ENCODE measurements at places on chromosomes 1 and 21.

DNA sequence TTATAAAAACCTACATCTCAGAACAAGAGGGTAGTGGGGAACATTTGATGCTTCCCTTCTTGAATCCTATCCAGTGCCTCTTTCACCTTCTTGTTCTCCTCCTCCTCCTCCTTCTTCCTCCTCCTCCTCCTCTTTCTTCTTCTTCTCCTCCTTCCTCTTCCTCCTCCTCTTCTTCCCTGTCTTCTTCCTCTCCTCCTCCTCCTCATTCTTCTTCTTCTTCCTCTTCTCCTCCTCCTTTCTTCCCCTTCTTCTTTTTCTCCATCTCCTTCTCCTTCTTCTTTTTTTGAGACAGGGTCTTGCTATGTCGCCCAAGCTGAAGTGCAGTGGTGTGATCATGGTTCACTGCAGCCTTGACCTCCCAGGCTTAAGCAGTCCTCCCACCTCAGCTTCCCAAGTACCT, 31.9 kb downstream of the SLC35F3 start:
- no peak for DNase-seq

DNA sequence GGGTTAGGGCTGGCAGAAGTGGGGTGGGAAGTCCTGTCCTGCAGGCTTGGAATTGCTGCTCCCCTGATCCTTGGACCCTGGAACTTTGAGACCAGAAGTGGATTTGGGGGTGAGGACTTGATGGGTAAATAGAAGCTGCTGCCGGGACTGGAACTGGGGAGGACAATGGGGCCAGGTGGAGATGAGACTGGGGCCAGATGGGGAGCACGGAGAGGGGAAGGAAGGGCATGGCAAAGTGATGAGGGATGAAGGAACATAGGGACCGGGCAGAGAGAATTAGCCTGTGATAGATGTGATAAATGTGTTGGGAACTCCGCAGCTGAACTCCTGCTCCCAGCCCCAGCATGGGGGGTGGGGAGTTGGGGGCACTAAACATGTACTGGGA, 637 bp downstream of the NHLH1 start:
- DNase-seq = no peak

DNA sequence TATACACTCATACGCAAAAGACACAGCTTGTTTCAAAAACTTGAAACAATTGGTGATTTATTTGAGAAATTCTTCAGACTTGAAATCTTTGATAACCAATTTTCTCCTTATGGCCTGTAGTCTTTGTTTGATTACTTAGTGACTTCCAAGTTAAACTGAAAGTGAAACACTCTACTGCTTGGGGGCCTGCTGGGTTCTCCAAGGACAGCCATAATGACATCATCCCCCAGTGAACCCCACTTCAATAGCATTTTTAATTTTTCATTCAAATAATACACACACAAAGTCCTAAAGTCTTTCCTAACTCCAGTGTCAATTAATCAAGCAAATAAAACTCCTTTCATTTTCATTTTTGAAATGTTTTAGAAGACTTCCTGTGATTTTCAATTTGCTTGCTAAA, 59.2 kb downstream of the KRTAP19-8 start:
- peak; percentile 10 for DNase-seq

GRCh38 chr1:55141295-55141893, 73.8 kb downstream of the USP24 start:
- DNase-seq = no peak

- no peak for DNase-seq
These were observed 7.2 kb upstream of the EPS15 start for GRCh38 chr1:51526248-51526647.

DNA sequence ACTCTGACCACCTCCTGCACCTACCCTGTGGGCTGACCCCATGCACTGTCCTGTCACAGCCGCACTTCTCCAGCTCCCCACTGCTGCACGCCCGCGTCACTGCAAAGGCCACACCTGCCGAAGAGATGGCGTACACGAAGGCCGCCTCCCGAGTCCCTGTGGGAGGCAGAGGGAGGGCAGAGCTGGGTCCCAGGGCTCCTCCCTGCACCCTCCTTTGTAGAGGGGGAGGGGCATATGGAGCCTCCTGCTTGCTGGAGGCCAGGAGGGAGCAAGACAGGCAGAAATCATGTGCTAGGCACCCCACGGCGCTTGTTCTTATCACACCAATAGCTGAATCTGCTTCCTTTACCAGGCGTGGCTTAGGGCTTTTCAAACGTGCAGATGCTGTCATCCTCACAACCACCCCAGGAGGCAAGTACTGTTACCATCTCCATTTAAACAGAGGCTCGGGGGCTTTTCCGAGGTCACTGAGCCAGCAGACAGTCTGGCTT, 21.4 kb downstream of the WNT4 start:
- DNase-seq = no peak

- DNase-seq = no peak
These were observed 475.3 kb upstream of the ADGRL2 start for GRCh38 chr1:81325397-81325796.

DNA sequence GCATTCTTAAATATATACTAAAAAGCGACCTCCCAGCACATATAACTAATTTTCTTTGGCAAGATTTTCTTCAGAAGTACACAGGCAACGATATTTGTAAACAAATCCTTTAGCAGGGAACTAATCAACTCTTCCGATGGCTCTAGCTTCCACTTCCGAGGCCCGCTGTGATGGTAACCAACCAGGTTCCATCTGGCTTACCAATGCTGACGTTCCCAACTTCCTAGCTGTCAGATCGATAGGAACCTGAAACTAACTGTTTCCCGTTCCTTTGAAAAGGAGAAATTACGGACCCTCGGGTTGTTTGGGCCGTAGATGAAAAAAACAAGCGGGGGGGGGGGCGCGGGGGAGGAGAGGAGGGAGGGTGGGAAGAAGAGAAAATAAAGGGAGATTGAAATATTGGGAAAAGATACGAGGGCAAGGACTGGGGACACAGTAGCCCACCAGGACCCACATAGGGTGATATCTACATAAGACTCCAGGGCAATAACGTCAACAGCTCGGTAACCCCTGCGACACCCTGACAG, 513 bp downstream of the GTF2B start:
- DNase-seq = peak; percentile 27

DNA sequence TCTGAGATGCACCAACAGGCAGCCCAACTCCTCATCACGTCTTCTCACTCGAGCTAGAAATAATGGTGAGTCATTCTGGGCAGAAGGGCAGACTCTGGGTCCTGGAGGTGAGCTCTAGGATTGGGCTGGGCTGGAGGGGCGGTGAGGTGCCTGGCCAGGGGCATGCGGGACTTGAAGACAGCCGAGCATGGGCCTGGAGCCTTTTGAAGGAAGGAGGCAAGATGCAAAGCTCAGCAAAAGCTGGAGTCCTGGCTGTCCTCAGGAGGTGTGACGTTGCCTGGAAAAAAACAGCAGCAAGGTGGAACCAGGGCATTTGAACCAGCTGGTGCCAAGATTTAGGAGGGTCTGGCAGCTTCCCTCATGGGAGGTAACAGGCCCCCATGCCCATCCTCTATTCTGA, 712 bp downstream of the KCNA2 start:
- DNase-seq = no peak

GRCh38 chr1:65083263-65083896, 64.6 kb upstream of the AK4 start:
- DNase-seq = no peak

DNA sequence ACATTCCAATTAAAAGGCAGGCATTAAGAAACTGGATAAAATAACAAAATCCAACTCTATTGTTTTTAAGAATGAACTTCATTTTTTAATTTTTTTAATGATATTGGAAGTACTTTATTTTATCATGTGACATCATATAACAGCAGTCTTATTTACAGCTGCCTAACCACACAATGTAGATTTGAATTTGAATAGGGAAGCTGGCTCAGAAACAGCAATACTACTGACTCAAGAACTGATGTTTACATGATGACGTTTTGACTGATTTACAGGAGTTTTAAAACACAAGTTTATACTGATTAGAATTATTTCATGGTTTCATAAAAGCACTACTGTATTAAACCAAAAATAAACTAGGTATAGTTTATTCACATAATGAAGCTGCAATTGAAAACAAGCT, 348.7 kb upstream of the NR5A2 start:
- no peak for DNase-seq

DNA sequence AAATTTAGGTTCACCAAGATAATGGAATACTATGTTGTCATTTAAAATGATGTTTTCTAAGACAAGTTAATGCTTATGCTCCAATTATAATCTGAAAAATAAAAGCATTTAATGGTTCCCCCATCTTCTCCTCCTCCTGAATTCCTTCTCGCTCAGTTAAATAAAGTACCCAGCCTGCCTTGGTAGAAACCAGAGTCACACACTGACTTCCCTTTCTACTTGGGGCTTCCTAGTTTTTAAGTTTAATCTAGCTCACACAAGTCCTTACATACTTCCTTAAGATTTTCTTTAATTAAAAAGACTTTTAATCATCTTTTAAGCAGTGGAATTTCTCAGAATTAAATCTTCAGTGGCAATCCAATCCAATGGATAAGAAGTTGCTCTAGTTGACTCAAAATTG, 32.9 kb downstream of the CD58 start:
- DNase-seq = no peak

- DNase-seq = no peak
These were observed 648.1 kb downstream of the PLPP3 start for GRCh38 chr1:55931081-55931940.

- no peak for DNase-seq
These were observed 31.9 kb upstream of the RXRG start for GRCh38 chr1:165476776-165477175.

DNA sequence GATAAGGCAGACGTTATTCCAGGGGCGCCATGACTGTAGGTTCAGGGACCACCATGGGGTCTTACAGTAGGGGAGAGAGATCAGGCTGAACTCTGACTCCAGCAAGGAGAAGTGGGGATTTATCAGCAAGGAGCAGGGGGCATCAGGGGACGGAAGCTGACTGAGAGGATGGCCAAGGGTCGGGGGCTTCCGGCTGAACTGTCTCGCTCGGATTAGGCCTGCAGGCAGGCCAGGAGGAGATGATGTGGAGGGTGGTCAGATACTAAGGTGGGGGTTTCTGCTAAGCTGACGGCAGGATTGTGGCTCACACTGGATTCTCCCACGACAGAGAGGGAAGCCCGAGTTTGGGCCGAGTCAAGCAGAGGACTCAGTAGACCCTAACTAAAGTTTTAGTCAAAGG, 186.9 kb upstream of the VAMP3 start:
- no peak for DNase-seq

DNA sequence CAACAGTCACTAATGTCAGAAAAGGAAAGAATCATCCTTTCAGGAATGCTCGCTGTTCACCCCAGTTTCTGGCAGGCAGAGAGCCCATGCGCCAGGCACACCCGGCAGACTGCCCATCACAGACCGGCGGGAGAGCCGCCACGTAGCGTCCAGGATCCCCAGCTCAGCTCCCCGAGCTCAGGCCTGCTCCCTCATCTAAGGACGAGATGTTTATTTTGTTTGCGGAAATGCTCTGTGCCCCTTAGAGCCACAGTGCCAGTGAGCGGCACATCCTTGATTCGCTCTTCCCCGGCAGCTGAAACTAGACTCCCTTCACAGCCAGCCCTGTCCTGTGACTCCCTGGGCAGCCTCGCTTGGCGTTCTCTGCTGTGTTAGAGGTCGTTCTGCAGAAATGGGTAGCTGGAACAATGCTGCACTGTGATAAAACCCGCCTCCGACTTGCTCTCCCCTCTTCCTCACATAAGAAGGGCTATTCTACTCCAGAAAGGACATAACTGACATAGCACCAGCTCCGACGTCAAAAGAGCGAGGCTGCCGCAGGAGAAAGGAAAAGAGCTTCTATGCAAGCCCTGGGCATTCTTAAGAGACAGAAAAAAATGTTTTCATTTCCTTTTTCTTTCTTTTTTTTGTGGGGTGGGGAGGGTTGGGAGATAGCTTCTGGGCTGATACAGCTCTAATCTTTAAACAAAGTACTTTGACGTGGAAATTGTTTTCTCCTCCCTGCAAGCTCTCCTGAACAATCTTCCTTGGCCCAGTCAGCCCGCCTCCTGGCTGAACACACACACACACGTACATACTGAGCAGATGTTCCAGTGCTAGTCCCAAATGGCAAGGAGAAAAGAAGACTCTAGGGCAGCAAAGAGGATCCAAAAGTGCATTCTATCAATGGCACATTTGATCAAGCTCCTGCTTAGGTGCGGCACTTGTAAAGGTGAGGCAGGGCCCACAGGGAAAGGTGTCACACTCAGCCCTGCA, 37.2 kb downstream of the MRAP start:
- DNase-seq = no peak

- DNase-seq = no peak
These were observed 36.7 kb upstream of the APOBEC4 start for GRCh38 chr1:183689762-183690204.

DNA sequence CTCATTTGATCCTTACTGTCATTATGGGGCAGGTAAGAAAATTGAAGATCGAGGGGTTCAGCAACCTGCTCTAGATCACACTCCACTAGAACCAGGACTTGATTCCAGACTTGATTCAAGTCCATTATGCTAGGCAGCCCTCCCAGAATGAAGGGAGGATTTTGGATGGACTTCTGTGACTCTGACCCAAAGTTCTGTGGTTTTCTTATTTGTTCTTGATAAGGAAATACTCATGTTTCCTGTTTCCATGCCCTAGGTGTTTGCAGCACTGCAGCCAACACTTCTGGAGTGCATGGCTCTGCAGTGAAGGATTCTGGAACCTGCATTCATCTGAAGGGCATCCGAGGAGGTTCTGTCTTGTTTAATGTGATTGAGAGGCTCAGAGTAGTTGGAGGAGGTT, 140.0 kb downstream of the FCRL5 start:
- DNase-seq = no peak

DNA sequence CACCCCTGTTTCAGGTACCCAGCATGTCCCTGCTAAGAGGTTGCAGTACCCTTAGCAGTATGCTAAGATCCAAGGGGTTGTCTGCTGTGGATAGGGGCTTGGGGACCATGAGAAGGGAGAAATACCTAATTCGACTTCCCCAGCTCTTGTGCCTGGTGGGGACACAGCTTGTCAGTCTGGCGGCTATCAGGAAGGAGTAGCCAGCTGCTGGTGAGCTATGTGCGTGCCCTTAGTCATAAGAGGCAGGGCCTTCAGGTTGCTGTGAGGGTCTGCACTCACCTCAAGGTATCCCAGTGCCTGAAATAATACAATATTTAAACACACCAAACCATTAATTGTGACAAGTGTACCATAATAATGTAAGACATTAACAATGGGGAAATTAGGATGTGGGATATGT, 205.1 kb upstream of the SGIP1 start:
- no peak for DNase-seq

GRCh38 chr21:45883090-45883489, 98.5 kb upstream of the COL6A1 start:
- no peak for DNase-seq

DNA sequence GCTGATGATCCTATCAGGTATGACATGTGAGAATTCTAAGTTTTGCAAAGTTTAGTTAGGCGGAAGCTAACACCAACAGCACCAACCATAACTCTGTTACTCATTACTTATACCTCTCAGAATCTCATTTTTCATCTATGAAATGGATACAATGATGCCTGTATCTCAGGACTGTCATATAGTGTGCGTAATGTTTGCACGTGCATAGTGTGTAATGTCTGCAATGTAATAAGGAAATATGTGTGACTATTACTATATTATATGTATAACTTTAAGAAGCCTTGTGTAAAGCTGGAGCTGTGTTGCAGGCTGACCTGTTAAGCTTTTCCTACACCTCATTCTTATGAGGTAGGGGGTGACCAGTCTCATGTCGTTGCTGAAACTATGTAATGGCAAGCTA, 13.0 kb downstream of the ADCY10 start:
- no peak for DNase-seq

All from CD4-positive, alpha-beta T cell treated with Interleukin-2 at 100 ng/mL for 4 hours (primary cell).